ENCODE measurements at places on chromosomes 16 and 17.

DNA sequence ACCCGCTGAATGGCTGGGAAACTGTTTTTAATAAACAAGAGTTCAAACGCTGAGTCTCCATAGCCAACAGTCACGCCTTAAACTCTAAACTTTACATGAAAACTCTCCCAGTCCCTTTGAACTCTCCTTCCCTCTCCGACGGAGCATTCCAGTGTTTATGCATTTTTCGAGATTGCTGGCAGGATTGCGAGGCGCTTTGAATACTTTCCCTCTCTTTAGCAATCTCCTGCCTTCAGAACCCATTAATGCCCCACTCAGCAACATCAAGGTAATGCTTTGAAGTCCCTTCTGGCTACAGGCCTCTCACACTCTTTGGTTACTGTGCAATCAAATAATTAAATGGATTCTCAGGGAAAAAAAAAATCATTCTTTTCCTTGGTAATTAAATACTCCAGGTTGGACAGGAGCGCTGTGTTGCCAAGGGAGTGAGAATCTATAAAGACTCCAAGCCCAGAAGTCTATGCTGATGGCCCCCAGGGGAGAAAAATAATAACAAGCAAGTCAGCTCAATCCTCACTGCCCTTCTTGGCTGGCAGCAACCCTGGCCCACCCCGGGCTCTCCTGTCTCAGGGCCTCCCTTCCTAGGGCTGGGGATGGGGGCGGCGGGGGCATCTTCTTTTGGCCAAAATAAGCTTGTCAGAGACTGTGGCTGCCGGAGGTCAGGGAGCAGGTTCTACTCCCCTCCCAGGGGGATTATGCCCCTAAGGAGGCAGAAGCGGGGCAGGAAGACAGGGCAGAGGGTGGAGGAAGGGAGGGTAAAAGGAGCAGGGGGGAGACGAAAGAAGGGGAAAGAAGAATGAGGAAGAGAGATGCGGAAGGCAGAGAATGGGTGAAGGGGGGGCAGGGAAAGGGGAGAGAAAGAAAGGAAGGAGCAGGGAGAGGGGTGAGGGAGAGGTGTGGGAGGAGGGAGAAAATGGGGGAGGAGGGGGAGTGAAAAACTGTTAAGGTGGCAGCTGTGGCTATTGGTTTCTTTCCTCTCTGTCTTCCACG lies 45.2 kb downstream of the AXIN2 start:
- DNase-seq = no peak

GRCh38 chr17:46769531-46770438 lies 48.7 kb downstream of the WNT3 start:
- DNase-seq = no peak

DNA sequence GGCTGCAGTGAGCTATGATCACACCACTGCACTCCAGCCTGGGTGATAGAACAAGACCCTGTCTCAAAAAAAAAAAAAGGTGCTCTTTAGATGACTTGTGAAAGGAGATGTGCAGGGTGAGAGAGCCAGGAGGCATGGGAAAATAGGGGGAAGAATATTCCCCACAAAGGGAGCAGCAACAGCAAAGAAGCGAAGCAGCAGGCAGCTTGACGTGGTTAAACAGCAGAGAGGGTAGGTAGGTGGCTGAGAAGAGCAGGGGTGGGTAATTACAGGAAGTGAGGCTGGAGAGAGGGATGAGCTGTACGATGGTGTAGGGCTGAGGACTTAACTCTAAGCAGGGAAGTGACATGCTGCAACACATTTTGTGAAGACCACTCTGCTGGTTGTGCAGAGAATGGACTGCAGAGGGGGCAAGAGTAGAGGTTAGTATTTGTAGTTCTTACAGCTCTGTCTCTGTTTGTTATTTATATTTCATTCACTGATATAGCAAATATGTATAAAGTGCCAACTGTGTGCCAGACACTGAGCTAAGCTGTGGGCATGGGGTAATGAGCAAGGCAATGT lies 1.6 kb downstream of the HEATR3 start:
- DNase-seq = no peak

DNA sequence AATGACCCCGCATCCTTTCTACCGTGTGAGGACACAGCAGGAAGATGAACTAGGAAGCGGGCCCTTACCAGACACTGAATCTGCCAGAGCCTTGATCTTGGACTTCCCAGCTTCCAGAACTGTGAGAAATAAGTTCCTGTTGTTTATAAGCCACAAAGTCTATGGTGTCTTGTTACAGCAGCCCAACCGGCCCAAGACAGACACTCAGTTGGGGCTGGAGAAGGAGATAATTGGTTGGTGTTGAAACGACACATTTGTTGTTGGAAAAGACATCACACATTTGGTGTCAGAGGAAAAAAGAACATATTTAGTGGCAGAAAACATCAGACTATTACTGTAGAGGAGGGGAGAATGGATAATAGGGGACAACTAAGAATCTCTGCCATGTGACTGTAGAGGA lies 122.3 kb upstream of the SEC14L1 start:
- no peak for DNase-seq

GRCh38 chr17:60327901-60328273 lies 64.0 kb downstream of the USP32 start:
- no peak for DNase-seq
